ENCODE measurements at places on chromosomes 13 and 19.
A peak's percentile ranks its signal among the peaks of the same experiment; 100 is the strongest.

DNA sequence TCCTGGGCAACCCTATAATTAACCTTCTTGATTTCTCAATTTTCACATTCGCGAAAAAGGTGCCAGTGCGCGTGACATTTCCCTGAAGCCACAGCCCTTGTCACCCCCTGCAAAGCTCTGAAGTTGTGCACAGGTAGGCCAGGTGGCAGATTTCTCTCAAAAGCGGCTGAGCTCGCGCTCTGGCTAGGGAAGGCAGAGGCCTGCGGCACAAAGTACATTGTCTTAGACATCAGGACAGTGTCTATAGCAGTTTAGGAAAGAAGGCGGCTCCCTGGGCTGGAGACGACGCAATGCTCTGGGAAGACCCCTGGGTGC lies 42.9 kb upstream of the ZNF14 start:
- DNase-seq = no peak

DNA sequence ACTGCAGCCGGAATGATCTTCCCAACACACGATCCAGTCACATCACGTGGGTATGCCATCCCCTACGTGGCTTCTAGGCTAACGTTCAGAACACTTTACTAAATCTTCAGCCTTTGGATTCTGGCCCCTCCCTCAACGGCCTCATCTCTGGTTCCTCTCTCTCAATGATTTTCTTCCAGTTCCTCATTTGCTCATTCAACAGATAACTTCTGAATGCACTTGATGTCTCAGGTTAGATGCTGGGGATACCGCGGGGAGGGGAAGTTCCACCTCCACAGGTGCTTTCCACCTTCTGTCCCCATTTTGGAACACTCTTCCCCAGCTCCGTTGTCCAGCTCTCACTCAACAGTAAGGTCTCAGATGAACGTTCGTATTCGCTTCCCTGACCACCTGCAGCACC lies 66.1 kb downstream of the ATP7B start:
- DNase-seq = no peak

- DNase-seq = no peak
Observed at GRCh38 chr13:74090869-74091605, 43.2 kb downstream of the KLF12 start.

DNA sequence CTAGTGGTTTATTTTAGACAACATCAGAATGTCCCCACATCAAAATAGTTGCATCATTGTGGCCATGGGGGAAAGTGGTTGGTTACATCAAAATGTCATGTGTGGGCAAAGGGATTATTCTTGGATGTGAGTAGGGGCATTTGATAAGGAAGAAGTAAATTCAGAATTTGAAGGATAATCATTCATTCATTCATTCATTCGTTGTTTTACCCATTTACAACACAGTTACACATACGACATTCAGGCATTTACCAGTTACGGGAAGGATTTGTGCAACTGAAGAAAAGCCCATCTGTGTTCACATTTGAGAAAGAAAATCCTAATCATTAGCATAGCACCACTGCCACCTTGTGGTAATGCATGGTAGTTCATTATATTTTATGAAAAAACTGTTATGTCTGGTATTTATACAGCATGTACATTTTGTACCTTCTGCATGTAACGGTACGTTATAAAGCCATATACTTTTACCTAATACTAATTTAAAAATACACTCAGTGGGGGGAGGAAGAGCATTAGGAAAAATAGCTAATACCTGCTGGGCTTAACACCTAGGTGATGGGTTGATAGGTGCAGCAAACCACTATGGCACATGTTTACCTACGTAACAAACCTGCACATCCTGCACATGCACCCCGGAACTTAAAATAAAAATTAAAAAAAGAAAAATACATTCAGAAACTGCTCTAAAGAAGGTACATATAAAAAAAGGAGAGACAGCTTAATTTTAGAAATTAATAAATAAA lies 62.1 kb downstream of the DGKH start:
- peak; percentile 4 for DNase-seq

DNA sequence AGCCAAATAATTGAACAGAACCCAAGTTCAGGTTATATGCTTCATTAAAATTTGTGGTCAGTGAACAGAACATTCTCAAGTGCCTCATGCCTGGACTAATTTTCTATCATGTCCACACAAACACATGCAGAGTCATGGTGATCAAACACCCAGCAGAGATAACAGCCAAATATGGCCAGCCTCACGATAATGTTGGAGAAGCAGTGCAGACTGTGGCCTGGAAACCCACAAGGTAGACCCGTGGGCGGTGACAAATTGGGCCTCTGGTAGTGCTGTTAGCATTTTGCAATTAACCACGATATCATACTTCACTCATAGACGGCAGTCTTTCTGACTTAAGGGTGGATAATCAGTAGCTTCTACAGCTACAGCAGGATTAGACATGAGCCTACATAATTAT lies 35.0 kb upstream of the VWA8 start:
- DNase-seq = no peak
